ENCODE measurements at places on chromosomes 6 and 20. TPM values are rescaled to one million over a fixed set of nuclear protein-coding genes. Genes with fewer than 3 reads are reported as not detected.

DNA sequence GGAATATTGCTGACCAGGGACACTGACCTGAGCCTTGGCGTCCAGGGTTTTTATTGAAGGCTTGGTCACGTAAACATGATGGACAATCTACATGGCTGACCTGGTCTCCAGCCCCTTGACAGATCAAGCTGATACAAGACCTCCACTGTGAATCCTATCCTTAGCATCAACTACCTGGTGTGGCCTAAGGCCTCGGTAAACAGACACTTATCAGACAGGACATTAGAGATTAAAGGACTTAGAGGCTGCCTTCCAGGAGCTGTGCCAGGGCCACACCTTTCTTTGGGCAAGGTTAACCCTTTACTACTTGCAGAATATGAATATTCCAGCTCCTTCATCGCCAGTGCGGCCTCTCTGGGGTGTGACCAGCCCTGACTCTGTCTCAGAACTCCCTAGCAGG, 104.9 kb upstream of the FOXA2 start:
- no peak for DNase-seq

DNA sequence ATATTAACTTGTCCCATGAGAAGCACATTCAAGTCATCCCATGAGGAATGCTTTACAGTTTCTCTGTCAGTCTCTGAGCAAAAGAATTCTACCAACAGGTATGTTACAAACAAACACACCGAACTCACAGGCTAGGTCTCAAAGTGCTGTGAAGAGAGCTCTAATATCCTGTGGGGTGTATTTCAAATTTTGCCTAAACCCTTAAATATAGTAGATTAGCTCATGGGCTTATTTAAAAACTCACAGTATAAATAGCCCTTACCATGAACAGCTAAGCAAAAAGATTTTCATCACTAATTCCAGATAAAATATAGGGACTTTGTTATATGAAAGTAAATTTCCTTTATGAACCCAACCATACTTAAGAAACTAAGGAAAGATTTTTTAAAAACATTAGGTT, 77.8 kb downstream of the FILIP1 start:
- DNase-seq, result no peak

GRCh38 chr6:90599151-90599550, 12.3 kb upstream of the MAP3K7 start:
- no peak for DNase-seq

- DNase-seq, result no peak
Observed at GRCh38 chr6:29861521-29862255, 34.1 kb downstream of the HLA-G start.

DNA sequence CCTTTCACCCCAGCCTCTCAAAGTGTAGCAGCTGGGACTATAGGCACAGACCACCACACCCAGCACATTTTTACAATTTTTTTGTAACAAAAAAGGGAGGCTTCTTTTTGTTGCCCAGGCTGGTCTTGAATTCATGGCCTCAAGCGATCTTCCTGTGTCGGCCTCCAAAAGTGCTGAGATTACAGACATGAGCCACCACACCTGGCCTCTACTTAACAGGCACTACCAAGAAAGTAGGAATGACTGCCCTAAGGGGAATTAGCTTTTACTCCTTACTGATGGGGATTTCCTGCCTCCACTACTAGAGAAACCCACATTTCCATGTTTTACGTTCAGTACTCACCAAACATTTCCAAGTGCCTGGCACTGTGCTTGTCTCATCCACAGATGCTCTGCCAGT, 109.6 kb downstream of the CARMIL1 start:
- DNase-seq, result no peak

DNA sequence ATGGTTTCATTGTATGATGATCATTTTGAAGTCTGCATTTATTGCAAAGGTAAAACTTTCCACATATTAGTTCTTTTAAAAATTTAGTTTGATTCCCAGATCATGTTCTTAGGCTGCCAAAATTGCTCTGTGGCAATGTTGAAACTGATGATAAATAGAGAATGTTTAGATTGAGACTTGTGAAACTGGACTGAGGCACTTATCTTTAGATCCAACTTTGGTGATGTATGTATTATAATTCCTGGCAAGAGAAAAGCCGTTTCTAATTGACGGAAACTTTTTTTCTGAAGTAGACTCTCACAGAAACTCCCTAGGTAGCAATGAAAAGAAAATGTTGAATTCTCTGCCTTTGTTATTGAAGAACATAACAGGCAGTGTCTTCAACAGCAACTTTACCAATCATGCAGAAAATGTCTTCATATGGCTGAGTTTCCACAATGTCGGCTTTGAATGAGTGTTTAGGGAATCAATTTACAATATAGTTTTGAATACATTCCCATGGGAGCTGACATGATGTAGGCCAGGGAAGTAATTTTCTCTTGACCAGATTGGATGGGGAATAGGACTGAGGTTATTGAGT, 456.2 kb downstream of the CD109 start:
- DNase-seq, result no peak

GRCh38 chr6:94269256-94269655, 849.9 kb upstream of the EPHA7 start:
- no peak for DNase-seq

Gene CNKSR3
- 8.3 TPM for total RNA-seq

Gene KIAA1755
- total RNA-seq, result not detected

Gene SESN1
- total RNA-seq, result 11.0 TPM

Gene GFRAL
- not detected for total RNA-seq
